ENCODE measurements at places on chromosomes 1 and 21.

DNA sequence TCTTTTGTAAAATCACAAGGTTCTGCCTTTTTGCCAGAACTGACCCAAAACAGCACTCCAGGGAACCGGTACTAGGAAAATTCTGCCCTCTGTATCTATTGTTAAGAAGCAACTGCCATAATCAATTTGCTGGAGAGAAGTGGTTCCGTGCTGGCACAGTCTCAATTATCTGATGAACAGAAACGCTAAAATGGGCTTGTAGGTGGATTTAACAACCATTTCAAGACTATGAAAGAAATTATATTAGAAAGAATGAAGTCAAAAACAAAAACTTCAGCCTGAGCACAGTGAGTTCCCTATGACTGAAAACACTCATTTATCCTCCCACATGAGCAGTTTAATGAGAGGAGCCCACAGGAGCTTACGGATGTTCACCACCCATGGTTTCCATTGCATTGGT is 4.4 kb downstream of the JAM2 start:
- no peak for DNase-seq

GRCh38 chr1:82478916-82479315 is 678.2 kb downstream of the ADGRL2 start:
- no peak for DNase-seq

DNA sequence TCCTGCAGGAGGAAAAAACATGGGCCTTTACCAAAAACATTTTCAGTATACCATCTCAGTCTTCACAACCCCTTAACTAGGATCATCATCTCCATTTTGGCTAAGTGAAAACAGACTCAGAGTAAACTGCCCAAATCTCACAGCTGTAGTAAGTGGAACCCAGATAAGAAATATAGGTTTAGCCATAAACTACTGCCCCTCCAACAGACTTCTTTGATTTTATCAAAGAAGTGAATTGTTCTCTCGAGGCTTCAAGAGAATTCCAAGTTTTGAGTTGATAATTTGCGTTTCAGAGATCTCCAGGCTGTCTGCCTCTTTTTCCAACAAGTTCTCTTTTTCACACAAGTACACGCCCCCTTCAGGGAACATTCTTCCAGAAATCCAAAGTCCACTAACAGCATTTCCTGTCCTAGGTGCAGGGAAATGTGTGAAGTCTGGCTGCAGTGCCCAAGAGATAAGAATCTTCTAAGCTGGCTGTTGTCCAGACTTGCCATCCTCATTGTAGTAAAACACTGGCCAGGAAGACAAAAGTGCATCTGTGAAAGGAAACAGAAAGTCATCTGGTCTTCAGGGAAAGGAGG is 30.8 kb downstream of the RNF19B start:
- DNase-seq: no peak

DNA sequence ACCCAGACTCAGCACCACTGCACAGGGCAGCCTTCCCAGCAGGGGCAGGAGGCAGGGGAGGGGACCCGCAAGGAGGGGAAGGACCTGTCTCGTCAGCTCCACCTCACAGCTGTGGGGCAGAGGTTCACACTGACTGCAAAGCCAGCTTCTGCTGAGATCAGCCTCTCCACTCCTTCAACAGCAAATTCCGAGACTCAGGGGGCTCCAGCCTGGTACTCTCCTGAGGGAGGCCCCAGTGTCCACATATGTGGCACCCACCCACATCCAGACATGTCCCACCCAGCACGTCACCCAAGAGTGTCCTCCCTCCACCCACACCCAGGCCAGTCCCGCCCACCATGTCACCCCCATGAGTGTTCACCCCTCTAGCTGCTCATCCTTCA is 329.5 kb downstream of the NPHP4 start:
- no peak for DNase-seq

DNA sequence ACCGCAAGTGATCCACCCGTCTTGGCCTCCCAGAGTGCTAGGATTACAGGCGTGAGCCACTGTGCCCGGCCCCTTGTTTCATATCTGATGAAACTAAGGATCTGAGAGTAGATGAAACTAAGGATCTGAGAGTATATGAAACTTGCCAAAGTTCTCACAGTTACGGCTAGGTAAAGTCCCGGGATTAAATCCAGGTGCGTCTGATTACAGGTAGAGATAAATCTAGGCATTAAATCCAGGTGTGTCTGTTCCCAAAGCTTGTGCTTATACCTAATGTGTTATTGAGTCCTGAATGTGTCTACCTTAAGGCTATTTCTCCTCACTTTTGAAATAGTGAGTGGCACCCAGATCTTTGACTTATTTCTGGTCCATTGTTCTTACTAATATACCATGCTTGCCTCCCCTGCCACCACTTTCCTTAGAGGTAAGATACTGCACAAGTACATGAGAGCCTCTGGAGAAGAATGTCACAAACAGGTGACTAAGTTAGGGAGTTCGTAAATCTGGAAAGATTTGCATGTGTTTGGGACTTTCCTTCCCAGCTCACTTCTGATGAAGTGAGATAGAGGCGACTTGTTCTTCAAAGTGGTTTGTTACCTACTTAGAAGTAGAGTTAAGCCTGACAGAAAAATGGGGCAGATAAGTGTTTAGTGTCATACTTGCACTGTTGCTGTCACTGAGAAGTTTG is 66.5 kb downstream of the AK4 start:
- no peak for DNase-seq

DNA sequence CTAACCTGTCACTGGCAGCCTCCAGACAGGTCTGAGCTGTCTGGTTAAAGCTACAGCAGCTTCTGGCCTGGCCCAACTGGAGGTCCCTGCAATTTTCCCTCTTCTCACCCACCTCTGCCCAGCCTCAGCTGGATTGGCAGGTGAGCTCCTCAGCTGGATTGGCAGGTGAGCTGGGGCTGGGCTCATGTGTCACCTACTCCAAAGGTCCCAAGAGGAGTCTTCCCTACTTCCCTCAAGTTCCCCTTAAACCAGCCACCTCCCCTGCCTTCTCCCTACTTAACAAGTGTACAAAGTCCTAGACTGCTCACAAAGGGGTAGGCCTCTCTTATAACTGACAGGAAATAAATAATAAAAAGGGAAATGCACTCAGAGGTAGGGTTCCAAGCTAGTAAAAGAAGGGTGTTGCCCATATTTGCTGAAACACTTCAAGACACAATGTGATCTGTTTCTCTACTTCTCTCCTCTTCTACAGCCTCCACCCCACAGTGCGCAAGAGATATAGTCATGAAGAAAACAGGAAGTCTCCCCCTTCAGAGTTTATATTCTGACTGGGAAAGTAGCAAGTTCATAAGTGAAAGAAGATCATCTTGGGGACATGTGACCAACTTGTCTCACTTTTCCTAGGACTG is at the start of gene GPA33:
Gene GPA33 (minus strand): TSS at position 64 of the 629 bp plus-strand sequence. CDS start 90 bp downstream, outside the sequence.
- DNase-seq: no peak

DNA sequence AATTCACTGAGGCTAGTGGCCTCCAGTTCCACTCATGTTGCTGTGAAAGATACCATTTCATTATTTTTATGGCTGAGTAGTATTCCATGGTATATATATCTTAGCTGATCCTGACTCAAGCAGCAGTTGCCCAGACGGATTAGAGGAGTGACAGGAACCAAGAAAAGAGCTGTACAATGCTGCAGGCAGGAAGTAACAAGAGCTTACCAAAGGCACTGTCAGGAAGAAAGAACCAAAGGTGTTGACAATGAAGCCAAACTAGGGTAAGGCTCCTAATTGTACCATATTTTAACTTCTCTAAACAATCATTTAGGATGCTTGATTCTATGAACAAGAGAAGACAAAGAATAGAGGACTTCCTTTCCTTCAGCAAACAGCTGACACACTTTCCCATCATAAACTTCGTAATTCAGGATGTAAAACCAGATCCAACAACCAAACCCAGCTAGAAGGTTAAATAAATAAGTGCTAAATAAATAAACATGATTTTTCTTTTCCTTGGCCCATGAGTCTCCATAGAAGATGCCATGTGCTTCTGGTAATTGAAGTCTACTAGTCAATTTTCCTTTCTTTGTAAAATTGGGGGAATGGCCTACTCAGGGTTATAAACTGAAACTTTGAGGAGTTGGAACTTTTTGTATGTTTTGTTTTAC is 248.2 kb upstream of the SGIP1 start:
- DNase-seq: no peak

- DNase-seq: no peak
Measured at GRCh38 chr21:45381865-45382696, 22.9 kb upstream of the COL18A1 start.

GRCh38 chr1:92410706-92411105 is 76.0 kb downstream of the GFI1 start:
- DNase-seq: no peak

GRCh38 chr1:23222742-23223141 is 5.4 kb upstream of the HTR1D start:
- DNase-seq: no peak
